ENCODE measurements at places on chromosomes 2 and 18.

- DNase-seq, result no peak
These were observed 48.4 kb upstream of the FRZB start for GRCh38 chr2:182914852-182915251.

- no peak for DNase-seq
These were observed 96.4 kb upstream of the NOL4 start for GRCh38 chr18:34321066-34321465.

GRCh38 chr2:183224948-183225347 is 100.7 kb downstream of the NUP35 start:
- DNase-seq, result no peak

GRCh38 chr2:29323961-29324360 is 208.7 kb downstream of the CLIP4 start:
- DNase-seq, result no peak

DNA sequence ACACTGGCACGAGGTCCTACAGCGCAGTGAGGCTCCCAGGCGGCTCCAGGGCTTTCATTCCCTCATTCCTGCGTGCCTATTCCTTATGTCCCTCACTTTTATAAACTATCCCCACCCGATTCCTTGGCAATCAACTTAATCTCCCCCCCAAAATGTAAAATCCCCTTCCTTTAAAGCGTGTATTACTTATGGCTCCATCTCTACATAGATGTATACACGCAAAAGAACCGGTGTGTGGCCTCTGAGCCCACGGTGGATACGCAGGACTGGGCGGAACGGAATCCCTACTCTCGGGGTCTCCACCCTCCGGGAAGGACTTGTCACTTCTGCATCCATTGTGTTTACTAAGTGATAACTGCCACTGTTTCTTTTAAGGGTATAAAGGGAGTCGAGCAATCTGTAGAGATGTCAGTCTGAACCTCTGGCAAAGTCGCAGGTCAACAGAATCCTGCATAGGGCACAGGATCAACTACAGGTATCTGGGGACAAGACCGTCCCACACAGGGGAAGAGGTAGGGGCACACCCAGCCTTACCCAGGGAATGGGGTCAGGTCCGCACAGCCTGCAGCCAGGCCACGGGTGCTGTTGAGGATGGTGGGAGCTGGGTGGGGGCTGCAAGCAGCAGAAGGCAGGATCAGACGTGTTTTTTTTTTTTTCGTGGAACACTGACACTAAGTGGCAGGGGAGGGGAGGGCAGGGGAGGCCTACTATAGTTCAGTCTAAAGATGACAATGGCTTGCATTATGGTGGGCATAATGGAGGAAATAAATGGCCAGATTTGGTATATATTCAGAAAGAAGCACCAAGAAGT is 42.1 kb downstream of the HDLBP start:
- DNase-seq, result no peak

DNA sequence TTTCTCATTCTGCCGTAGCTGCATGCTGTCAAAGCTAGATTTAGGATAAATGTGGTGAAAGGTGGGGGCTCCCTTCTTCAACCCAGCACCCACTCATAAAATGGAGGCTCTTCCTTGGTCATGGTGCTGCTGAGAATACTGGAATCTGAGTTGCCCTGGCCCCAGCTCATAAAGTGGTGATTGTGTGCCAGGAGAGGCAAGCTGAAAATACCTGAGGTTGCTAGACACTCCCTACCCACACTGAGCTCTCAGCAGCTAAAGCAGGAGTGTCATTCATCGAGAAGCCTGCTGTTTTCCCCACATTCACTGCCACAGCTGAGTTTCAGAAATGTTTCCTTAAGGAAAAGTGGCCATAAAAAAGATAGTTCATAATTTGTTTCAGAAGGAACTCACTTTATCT is 297.1 kb upstream of the RBMS1 start:
- no peak for DNase-seq

GRCh38 chr2:157336137-157337010 is 10.8 kb upstream of the ERMN start:
- peak; percentile 60 for DNase-seq

- DNase-seq, result peak; percentile 85
These were observed 27.3 kb downstream of the ZAP70 start for GRCh38 chr2:97740590-97741182.

- DNase-seq, result no peak
These were observed 15.6 kb downstream of the KANSL3 start for GRCh38 chr2:96622544-96622943.

GRCh38 chr2:122061206-122061605 is 305.8 kb downstream of the TSN start:
- no peak for DNase-seq

DNA sequence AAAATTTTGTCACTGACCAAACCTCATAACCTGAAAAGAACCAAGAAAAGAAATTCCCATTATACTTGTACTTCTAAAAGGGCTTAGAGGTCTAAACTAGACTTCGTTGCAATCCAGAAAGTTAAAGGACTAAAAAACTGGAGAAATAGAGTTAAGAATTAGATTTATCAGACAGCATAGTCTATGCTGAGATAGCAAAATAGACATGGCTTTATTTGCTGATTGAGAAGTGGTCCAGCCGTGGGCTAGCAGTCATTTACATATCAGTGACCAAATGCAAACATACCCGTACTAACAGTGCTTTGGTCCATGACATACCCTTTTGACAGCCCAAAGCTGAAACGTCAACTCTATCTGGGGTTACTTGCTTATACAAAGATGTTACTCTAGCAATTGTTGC is 223.5 kb downstream of the AGPS start:
- no peak for DNase-seq

- DNase-seq, result peak; percentile 27
These were observed 28.7 kb downstream of the GAD1 start for GRCh38 chr2:170845343-170845742.

Measured in HEK293T (cell line).